GM13977 (cell line): ENCODE measurements at places on chromosomes 11 and 22.

DNA sequence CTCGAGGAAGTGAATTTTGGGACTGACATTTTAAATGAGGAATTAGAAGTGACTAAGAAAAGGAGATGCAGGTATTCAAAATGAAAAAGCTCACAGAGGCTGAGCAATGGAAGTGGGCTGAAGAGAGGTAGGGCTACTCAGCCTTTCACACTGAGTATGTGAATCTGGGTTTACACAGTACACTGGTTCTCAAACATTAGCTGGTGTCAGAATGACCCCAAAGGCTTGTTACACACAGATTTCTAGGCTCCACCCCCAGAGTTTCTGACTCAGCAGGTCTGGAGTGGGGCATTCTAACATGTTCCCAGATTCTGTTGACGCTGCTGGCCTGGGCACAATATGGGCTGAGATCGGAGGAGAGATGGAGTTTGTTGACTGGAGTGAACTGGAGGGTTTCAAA lies 32.8 kb downstream of the CADM1 start:
- peak; percentile 42 for DNase-seq

- DNase-seq, result peak; percentile 66
Observed at GRCh38 chr11:36540998-36541397, 26.8 kb upstream of the RAG1 start.

DNA sequence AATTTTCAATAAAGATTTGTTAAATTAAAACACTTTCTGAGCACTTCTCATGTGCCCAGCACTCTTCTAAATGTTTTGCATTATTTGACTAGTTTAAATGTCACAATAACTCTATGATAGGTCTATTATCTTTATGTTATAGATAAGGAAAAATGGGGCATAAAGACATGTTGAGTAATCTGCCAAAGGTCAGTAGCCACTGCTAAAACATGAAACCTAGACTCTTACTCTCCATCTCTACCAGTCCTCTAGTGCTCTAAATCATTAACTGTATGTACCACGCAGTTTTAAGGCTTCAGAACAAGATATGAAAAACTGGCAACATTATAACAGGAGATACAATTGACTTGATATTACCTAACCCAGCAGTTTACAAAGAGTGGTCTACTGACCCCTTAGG lies 6.9 kb downstream of the RAB6A start:
- DNase-seq, result no peak

DNA sequence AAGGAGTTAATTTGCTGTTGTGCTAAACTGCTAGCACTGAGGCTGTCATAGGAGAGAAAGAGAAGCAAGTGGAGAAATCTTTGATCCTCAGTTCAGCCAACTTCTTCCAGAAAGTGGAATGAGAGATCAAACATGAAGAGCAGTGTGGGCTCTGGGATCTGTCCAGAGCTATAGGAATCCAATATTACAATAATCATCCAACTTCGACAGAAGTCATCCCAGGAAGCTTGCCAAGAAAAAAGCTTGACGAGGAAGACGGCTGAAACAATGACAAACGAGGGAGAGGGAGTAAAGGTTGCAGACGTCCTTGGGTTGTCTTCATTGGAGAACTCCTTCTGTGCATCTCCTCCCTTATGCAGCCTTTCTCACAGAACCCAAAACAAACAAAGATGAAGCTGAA lies 496.2 kb downstream of the INSC start:
- no peak for DNase-seq

- no peak for DNase-seq
Observed at GRCh38 chr11:45652781-45653180, 12.6 kb downstream of the CHST1 start.
